ENCODE measurements at places on chromosomes 5 and 9.

DNA sequence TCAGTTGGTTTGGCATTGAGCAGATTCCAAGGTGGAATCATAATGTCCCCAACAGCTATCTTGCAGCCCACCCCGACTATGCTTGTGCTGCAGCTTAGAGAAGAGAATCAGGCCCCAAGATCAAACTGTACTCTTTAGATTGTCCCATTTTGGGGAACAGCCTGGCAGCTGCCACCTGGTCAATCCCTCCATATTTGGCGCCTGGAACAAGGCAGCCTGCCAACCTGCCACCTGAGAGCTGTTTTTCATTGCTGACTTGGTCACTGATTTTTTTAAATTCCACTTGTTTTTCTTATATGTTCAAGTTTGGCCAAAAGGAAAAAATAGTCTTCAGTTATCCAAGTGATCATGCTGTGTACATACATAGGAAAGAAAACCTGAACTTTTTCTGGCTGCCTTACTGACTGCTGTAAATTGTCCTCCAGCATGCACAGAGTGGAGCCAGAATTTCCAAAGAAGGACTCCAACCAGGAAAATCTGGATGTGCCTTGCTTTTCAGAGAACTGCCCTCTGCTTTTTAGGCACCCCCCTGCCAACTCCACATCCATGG is 504.2 kb downstream of the ENC1 start:
- DNase-seq = no peak

DNA sequence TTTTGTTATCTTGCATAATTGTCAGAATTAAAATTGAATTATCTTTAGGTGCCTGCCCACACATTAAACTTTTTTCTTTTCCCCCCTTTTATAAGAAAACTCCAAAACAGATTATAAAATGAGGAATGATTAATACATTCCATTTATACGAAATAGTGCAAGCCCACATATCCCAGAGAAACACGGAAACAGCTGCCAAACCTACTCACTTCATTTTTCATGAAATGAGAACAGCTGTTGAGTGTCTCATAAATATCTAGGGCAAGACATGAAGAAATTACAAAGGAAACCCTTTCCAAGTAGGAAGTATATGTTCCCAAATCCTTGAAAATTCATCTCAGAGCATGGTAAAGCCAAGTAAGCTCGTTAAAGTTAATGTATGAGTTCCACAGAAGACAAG is 459.4 kb upstream of the NMUR2 start:
- no peak for DNase-seq

DNA sequence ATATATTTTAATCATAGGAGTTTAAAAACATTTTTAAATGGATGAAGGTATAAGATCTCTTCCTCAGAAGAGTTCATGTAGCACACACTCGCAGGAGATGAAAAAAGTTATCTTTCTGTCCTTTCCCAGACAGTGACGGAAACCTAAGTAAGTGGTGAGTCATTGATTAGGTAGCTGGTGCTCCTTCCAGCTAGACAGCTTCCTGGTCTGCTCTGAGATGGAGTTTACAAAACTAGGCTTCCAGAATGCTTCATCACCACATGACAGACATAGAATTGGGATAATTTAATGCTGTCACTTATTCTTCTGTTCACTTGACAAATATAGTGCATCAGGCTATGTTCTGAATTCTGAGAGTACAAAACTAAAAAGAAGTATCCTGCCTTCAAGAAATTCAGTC is 2393.0 kb upstream of the C9orf72 start:
- no peak for DNase-seq

GRCh38 chr9:129165198-129165597 is 12.9 kb downstream of the IER5L start:
- DNase-seq = no peak

GRCh38 chr9:136267261-136268111 is 21.9 kb upstream of the QSOX2 start:
- DNase-seq = peak; percentile 86

- DNase-seq = no peak
Measured at GRCh38 chr5:4068171-4068570, 472.5 kb downstream of the IRX1 start.

DNA sequence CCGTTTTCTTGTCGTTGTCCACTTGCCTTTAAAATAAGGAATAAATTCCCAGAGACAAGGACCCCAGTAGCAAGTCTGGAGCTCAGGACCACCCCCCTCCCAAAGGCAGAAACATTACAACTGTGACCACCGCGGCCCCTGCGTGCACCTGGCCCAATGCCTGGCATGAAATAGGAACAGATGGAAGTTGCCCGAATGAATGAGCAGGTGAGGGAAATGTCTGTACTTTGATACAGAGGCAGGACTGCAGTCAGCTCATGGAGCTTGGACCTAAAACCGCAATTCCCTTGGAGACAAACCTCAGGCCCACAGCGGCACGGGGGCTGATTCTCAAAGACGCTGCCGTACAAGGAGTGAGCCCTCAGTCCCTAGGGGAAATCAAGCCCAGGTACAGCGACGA is 55.3 kb upstream of the SARDH start:
- DNase-seq = no peak

DNA sequence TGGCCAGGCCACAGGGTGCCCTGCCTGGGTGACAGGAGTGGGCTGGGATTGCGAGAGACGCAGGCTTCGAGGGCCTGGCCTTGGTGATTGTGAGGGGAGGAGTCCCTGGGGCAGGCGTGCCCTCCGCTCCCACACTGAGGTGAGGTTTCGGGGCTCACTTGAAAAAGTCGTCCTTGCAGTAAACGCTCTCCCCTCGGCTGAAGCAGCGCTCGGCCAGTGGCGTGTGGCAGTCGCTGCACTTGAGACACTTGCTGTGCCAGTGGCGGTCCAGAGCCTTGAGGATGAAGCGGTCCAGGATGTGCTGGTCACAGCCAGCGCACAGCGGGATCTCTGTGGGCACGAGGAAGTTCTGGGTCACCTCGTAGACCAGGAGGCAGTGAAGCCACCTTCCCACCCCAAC is 4.5 kb downstream of the LHX3 start:
- no peak for DNase-seq

DNA sequence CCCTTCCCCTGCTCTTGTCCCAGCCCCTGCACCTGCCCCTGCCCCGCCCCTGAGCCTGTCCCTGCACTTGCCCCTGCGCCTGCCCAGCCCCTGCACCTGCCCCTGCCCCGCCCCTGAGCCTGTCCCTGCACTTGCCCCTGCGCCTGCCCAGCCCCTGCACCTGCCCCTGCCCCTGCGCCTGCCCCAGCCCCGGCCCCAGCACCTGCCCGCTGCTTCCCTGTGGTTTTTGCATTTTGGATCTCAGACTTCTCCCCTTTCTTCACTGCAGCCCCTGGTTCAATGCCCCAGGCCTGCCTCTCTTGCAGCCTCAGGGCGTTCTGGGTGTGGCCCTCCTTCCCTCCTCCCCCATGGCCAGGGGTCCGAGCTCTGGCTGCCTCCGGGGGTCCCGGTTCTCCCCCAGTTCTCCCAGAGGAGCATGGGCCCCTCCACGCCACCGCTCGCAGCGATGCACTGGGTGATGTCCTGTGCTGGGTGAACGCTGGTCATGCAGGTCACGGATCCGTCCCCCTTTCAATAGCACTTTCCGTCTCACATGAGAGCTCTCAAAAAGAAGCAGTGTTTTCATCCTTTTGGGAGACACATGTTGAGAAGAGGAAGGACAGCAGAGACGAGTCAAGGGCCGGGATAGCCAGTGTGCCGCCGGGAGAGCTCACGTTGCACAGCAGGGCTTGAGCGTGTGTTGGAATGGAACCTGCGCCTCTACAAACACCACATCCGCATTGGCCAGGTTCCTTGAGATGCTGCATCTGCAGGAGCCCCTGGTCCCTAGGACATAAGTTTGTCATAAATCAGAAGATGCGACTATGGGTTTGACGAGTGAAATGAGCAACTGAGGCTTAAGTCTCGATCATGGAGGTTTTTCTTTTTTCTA is 44.0 kb upstream of the IRX4 start:
- DNase-seq = no peak

DNA sequence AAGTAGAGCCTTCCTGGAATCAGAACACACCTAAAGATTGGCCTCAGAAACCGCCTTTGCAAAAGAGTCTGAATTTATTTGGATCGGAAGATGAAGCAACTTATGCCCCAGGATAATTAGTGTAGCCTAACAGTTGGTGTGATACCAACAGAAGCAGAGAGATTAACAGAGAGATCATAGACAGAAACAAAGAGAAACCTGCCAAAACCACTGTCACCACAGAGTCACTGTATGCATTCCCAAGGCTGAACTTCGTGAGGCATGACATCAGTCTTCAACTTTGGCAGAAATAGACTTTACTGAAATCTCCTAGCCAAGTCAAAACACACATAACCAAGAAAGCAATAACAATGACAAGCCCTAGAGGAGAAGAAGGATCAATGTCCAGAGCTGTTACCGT is 361.8 kb downstream of the ELAVL2 start:
- DNase-seq = no peak

DNA sequence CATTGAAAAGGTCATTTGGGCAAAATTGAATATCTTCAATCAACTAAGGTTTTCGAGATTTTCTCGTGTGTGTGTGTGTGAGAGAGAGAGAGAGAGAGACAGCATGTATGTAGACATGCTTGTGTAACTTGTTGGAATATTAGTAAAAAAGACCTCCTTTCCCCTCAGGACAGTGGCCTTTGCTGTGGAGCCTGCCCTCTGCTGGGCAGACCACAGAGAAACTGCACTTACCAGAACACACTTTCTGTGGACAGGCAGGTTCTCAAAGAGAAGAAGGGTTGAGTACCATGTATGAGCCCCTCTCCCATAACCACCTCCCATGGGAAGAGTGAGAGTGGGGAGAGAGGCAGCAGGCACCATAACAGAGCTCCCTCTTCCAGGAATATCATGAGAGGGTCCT is 45.6 kb downstream of the CFAP90 start:
- no peak for DNase-seq

GRCh38 chr9:25322142-25322541 is 356.1 kb downstream of the TUSC1 start:
- no peak for DNase-seq

- DNase-seq = peak; percentile 55
Measured at GRCh38 chr9:127805620-127806019, 2.9 kb downstream of the FPGS start.

GRCh38 chr5:74123929-74124328 is 497.9 kb downstream of the ARHGEF28 start:
- no peak for DNase-seq

DNA sequence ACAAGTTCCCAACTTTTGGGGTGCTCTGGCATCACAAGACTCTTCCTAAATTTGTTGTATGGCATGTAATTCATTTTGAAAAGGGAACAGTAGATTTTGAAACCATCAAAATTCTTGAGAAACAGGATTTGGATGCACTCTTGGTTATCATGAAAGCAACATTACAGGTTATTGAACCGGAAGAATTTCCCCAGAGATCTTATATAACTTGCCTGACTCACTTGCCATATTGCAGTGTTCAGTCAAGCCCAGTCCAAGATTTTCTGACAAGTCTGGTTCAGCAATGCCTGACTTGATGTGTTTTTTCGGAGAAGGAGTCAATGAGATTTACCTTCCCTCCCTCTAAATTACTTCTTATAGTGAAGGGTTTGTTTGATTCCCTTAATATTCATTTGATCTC is 32.0 kb downstream of the SMIM15 start:
- DNase-seq = no peak

- no peak for DNase-seq
Measured at GRCh38 chr5:150116667-150117400, 30.5 kb upstream of the CSF1R start.

DNA sequence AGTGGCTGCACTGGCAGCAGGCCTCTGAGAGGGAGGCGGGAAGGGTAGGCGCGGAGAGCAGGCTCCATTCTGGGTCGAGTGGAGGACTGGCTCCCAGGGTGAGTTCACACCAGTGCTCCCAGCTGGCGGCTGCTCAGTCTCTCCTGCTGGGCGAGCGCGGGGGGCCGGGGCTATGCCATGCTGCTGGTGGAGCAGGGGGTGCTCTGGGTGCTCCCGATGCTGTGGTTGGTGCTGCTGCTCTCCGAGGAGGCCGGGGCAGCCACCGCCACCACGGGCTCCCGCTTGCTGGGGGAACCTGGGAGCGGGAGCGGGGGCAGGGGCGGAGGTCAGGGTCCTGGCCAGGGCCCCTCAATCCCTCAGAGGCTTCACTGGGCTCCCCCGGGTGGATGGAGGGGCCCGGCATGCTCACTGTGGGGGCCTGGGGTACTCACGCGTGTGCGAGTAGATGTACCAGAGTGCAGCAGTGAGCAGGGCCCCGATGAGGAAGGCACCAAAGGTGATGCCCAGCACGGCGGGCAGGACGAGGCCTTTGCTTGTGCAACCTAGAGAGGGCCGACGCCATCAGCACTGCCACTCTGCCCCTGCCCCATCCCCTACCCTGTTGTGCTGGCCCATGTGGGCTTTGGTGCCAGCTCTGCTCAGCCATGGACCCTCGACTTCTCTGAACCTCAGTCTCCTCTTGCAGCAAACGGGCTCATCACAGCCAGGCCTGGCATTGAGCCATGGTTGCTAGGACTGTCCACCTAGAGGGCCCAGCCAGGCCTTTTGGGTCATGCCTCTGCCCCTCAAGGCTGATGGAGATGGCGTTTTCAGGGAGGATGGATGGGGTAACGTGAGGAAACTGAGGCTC is 13.1 kb downstream of the FPGS start:
- DNase-seq = no peak

- DNase-seq = peak; percentile 73
Measured at GRCh38 chr5:126998201-126998631, 32.1 kb downstream of the MARCHF3 start.

- no peak for DNase-seq
Measured at GRCh38 chr5:108264533-108264932, 117.4 kb downstream of the FBXL17 start.

DNA sequence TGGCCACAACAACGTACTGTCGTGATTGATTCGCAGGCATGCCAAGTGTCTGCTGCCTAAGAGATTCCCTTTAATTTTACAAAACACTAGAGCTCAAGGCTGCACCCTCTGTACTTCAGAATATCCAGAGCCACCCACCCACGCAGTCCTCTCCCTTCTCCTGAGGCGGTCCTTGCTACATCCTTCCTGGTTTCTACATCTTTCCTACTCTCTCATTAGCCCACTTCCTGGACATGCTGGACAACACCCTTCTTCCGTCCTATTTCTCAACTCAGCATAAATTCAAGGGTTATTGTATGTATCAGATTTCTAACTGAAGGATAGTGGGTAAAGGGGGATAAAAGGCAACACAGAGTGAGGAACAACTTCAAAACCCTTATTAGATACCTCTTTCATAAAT is 148.4 kb upstream of the MAP3K1 start:
- DNase-seq = no peak

- no peak for DNase-seq
Measured at GRCh38 chr9:76490249-76490990, 31.4 kb downstream of the GCNT1 start.
